ENCODE measurements at places on chromosomes 2 and 18. TPM values are rescaled to one million over a fixed set of nuclear protein-coding genes. Genes with fewer than 3 reads are reported as not detected.

The MC5R gene
- not detected for total RNA-seq

The CDH7 gene
- not detected for total RNA-seq

The RNF152 gene
- 1.4 TPM for total RNA-seq

The RBM44 gene
- not detected for total RNA-seq

The PCBP1 gene
- total RNA-seq, result 78.4 TPM

The APCDD1 gene
- total RNA-seq, result 13.3 TPM

The TDRD15 gene
- total RNA-seq, result not detected

The CNDP1 gene
- not detected for total RNA-seq

The STAM2 gene
- 24.2 TPM for total RNA-seq

The COL4A4 gene
- total RNA-seq, result 15.9 TPM

The CAD gene
- total RNA-seq, result 31.2 TPM

The MYO5B gene
- under 0.01 TPM for total RNA-seq

The SETBP1 gene
- total RNA-seq, result 3.5 TPM

The LYPD6B gene
- 0.47 TPM for total RNA-seq

The GALNT13 gene
- 0.09 TPM for total RNA-seq

The COL5A2 gene
- 906 TPM for total RNA-seq

The ANKRD62 gene
- total RNA-seq, result not detected

The CD8A gene
- not detected for total RNA-seq

The GPR45 gene
- total RNA-seq, result not detected

The EPHA4 gene
- total RNA-seq, result 18.6 TPM

The REG3A gene
- total RNA-seq, result not detected

The BOLL gene
- not detected for total RNA-seq

The ASAP2 gene
- 20.3 TPM for total RNA-seq

The SLC23A3 gene
- total RNA-seq, result 0.12 TPM

All from pericardium fibroblast (primary cell).